ENCODE measurements at places on chromosomes 1 and 21.

- DNase-seq = no peak
Measured at GRCh38 chr1:18549906-18550305, 69.2 kb downstream of the KLHDC7A start.

DNA sequence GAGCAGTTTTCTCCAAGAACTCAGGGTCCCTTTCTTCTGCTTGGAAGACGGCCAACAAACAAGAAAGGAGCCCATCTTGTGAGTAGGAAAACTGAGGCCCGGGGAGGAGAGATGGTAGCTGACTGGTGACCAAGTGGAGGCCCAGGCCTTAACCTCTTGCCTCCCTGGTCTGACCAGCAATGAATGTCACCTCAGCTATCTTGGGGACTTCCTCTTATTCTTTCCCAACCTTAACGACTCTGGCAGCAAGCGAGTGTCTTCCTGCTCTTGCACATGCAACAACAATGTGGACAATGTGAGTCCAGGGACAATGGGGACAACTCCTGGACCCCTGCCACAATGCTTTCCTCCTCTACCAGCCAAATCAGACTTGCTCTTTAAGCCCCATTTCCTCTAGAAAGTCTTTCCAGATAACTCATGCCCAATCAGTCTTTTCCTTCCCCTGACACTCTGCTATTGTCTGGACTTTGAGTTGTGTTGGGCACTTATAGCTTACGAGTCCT lies 12.6 kb downstream of the HSPG2 start:
- no peak for DNase-seq

DNA sequence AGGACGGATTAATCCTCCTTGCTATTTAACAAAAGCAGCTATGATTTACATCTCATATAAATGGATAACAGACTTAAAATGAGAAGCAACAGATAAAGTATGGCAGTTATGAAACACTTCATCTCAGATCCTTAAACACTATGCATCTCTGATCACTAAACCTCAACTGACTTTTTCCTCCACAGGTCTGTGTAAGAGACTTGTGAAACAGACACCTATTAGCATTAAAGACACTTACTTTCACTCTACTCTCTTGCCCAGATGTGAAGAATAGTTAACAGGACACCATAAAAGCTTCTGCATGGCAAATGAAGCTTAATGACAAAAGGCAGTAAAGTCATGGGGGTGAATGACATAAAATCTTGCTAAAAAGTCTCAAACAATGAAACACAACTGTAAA lies 6.2 kb downstream of the LIN9 start:
- DNase-seq = no peak

- peak; percentile 77 for DNase-seq
Measured at GRCh38 chr1:151047925-151048644, 534 bp downstream of the C1orf56 start.

DNA sequence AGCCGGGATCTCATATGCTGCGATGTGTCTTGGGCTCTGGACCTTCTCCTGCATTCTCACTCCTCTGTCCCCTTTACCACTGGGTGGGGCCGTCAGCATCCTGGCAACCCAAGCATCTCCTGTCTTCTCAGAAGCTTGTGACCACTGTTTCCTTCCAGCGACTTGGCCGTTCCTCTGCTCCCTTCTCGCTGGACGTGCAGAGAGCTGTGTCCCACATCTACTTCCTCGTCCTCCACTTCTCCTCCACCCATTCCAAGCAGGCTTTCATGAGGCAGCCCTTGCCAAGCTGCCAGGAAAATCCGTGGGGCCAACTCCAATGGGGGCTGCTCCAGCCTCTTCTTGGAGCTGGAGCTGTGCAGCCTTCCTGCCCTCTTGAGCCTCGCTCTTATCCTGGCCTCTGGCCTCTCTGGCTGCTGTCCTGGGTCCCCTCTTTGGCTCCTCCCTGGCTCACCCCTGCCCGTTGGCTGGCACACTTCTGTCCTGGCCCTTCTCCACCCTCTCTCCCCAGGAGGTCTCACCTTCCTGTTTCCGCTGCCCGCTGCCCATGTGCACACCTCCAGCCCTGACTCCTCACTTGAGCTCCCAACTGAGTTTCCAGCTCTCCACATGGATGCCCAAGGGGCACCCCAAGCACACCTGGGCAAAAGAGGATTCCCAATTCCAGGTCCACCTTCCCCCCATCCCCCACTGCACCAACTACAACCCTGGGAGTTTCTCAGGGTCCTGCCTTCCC lies 8.7 kb downstream of the FAM131C start:
- no peak for DNase-seq

DNA sequence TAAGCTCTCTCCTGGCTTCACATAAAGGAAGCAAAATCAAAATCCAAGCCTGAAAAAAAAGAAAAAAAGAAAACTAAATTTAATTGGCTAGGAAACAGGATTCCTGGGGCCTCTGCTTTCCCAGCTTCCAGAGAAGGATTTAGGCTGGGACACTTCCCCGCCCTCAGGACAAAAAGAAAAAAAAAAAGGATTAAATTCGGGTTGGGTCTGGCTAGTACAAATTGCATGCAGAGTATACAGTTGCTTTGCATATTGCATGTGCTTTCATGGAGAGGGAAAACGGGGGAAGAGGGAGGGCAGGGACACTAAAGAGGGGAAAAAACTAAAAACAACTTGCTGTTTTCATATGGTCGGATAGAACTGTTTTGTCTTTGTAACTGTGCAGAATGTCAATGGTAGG lies 42.7 kb downstream of the OLIG1 start:
- no peak for DNase-seq

Data from type B pancreatic cell (in vitro differentiated cells).